NCI-H69 (cell line): ENCODE measurements at places on chromosomes 2 and 18.

DNA sequence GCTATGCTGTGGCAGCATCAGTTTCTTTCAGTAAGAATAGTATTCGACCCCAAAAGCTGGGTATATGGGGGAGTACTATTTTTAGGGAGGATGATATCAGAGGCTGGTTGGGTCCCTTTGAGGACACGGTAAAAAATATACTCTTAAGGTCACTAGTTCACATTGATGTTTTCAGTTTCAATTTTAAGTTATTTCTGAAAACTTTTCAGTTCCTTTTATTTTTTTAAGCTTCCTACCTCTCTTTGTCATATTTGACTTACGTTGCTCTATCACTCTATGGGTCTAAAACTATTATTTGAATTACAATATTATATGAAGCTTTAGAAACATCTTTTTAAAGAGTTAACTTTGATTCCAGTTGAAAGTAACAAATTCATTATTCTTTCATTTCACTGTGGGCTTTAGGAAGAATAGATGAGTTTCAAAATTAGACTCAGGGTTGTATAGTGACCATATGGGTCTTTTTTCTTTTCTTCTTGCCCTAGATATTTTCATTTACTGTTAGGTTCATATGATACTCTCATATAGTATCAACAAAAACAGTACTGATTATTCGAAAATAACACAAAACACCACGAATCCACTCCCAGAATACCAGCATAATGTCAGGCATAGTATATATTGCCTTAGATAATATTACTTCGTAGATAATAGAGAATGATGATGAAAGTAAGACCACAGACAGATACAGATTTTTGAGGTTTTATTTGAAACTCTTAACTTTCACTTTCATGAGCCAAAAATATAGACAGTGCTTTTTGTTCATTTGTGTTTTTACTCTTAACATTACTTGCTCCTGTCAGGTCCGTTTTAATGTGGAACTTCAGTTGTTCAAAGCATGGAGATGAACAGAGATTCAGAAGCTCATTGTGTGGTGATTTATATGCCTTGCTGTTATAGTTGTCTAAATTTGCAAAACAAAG lies 9.8 kb downstream of the RMDN2 start:
- no peak for DNase-seq

- no peak for DNase-seq
Measured at GRCh38 chr2:59875836-59876235, 677.6 kb downstream of the BCL11A start.

- DNase-seq, result peak; percentile 100
Measured at GRCh38 chr2:140063356-140063755, 1283.2 kb upstream of the NXPH2 start.

DNA sequence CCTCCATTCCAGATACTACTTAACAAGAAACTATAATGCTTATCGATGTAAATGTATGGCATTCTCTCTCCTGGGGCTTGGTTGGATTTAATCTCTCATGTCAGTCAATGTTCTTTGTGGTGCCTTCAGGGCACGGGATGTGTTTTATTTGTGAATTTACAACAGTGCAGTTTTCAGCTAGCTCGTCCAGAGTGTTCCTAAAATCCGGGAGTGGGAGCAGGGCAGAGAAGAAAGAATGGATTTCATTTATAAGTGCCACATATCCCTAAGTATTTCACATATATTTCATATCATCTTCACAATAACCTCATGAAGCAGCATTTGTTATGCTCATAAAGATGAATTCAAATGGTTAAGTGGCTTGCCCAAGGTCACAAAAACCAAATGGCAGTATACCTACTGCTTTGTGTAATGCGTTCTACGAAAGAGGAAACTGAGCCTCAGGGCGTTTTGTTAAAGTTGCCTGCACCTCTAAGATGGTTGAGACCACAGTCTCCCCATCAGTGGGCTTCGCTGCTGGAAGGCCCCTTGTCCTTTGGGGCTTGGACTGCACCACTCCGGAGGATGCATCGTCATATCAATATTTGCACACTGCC lies 134.7 kb upstream of the MGAT5 start:
- peak; percentile 54 for DNase-seq

DNA sequence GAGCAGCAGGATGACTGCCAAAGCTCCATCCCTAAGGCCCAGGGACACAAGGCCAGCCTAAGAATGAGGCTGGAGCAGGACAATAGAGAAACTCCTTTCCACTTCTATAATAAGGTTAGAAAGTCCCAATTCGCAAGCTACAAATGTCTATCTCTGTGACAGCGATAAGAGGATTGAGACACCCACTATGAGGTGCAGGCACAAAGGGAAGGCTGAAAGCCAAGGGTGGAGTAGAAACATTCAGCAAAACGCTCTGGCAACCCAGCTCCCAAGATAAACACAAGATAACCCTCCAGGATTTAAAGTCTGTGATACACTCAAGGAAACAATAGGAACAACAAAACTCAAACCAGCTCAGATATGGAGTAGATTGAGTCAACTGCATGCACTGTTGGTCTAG lies 418.0 kb upstream of the UBE2E3 start:
- no peak for DNase-seq

- DNase-seq, result peak; percentile 81
Measured at GRCh38 chr18:56152551-56153310, 485.7 kb downstream of the TXNL1 start.

GRCh38 chr2:119301413-119301812 lies 65.2 kb downstream of the C2orf76 start:
- DNase-seq, result peak; percentile 78

DNA sequence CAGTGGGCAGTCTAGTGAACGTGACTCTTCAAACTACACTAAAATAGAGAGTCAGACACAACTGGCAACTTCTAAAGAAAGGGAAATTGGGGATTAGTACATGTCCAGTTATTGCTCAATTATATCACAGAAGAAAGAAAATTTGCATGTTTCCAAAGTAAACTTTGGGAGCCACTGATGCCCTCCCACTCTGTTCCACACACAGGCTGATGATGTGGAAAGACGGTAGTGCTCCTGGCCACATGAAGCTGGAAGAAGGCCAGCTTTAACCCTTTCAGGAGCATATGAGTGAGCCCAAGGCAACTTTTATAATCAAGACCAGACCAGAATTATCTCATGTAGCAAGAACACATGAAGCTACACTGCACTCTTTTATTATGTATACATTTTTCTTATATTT lies 141.0 kb downstream of the NR4A2 start:
- DNase-seq, result no peak

GRCh38 chr2:226423498-226423960 lies 376.1 kb downstream of the IRS1 start:
- DNase-seq, result no peak

- DNase-seq, result peak; percentile 86
Measured at GRCh38 chr18:5073026-5073944, 123.8 kb downstream of the AKAIN1 start.

- DNase-seq, result no peak
Measured at GRCh38 chr2:63444565-63445288, 143.6 kb downstream of the WDPCP start.

- peak; percentile 4 for DNase-seq
Measured at GRCh38 chr2:121555008-121555407, 24.3 kb downstream of the RNU4ATAC start.

GRCh38 chr2:17879137-17879912 lies 858 bp downstream of the KCNS3 start:
- DNase-seq, result peak; percentile 85

DNA sequence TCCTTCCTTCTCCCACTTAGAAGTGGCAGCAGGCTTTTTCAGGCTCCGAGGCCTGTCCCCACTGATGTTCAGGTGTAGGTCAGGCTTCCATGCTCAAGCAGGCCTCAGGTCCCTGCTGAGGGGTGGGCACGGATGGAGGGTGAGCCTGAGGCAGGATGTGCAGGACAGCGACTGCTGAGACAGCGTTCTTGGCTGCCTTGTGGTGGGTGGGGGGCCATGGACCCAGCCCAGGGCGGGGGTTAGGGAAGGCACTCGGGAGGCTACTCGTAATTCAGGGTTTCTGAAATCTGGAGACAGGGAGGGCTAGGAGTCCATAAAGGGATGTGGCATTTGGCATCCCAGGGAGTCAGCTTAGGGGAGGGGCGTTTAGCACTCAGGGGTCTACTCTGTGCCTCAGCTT lies 30.3 kb downstream of the COLEC11 start:
- DNase-seq, result no peak

DNA sequence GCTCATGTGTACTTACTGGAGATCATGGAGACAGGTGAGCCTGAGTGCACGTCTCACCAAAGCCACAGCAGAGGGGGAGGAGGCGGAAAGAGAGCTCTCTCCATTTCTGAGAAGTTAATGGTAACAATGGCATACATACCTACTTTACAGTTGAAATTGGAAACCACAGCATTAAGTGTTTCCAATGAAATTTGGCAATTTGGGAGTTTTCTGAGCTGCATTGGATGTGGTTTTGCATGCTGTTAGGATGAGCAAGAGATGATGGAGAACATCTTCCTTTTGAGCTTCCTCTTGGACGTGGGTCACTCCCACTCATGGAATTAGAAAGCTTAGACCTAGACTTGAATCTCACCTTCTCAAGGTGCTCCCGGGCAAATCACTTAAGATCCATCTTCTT lies 25.5 kb upstream of the IL37 start:
- no peak for DNase-seq

GRCh38 chr2:232420463-232421188 lies 14.0 kb downstream of the ALPG start:
- peak; percentile 75 for DNase-seq

DNA sequence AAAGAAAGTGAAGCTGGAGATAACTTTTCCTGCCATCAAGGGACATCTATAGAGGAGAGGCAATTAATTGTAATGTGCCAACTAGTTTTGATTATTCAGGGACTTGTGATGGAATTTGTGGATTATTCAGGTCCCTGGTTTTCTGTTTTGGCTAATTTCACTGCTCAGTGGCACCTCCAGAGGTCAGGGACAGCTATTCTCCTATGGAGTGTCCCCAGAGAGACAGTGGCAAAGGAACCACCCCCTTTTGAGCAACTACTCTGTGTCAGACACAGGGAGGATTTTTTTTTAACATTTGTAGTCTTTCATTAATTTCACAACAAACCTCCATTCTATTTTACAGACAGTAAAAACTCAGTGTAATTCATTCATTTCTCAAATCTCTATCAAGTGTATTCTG lies 206.0 kb upstream of the SPRED2 start:
- no peak for DNase-seq

GRCh38 chr2:118978064-118978463 lies 36.1 kb downstream of the MARCO start:
- DNase-seq, result no peak

GRCh38 chr2:188391354-188391753 lies 99.7 kb downstream of the GULP1 start:
- DNase-seq, result no peak

DNA sequence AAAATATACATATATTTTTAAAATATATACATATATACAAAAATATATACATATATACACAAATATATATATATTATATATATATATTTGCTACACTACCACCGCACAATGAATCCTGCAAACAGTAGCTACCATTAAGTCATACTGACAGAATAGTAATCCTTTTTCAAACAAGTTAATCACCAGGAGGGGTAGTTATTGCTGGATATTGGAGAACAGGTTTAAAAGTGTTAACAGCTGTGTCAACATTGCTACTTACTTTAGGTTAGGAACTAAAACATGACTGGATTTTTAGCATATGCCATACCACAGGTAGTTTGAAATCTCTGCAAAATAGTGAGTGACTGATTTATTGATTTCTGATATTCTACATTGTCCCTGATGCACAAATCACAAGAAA lies 529.1 kb upstream of the CDH7 start:
- peak; percentile 97 for DNase-seq

- DNase-seq, result no peak
Measured at GRCh38 chr2:195458936-195459335, 198.1 kb upstream of the SLC39A10 start.

DNA sequence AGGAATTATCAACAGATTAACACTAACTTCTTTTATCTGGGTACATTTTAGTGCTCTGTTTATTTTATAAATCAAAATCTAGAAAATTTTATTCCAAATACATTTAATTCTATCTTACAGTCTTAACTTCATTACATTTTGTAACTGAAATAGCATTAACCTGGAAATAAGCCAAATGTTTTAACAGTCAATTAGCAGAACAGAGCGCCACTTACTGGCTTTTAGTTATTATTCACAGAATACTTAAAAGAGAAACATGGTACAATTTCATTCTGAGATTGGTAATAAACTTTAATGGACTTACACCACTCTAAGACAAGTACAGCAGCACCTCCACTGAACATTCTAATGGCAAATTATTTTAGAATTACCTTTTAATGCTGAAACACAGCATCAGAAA lies 38.6 kb downstream of the SS18 start:
- DNase-seq, result peak; percentile 26

GRCh38 chr2:169966454-169966853 lies 139.2 kb downstream of the UBR3 start:
- no peak for DNase-seq

- no peak for DNase-seq
Measured at GRCh38 chr2:111208639-111209038, 87.9 kb downstream of the BCL2L11 start.

- DNase-seq, result no peak
Measured at GRCh38 chr2:239098288-239098970, 250.5 kb downstream of the TWIST2 start.

DNA sequence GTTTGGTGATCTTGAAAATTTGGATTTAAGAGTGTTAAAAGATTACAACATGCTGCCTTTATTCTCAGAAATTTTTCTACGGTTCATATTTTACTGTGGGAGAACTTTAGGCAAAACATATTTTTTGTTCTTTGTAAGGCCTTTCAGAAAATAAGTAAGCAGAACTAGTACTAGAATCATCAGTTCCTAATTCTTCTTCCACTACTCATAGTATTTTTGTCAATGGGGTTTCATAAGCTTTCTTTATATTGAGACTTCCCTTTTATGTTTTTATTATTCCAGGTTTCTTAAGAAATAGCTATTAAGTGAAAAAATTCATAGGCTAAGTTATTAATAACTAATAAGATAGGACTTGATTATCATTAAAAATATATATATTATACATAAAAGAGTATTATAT lies 12.4 kb downstream of the UGGT1 start:
- DNase-seq, result no peak

- DNase-seq, result peak; percentile 52
Measured at GRCh38 chr18:24170360-24170759, 31.5 kb downstream of the CABYR start.

DNA sequence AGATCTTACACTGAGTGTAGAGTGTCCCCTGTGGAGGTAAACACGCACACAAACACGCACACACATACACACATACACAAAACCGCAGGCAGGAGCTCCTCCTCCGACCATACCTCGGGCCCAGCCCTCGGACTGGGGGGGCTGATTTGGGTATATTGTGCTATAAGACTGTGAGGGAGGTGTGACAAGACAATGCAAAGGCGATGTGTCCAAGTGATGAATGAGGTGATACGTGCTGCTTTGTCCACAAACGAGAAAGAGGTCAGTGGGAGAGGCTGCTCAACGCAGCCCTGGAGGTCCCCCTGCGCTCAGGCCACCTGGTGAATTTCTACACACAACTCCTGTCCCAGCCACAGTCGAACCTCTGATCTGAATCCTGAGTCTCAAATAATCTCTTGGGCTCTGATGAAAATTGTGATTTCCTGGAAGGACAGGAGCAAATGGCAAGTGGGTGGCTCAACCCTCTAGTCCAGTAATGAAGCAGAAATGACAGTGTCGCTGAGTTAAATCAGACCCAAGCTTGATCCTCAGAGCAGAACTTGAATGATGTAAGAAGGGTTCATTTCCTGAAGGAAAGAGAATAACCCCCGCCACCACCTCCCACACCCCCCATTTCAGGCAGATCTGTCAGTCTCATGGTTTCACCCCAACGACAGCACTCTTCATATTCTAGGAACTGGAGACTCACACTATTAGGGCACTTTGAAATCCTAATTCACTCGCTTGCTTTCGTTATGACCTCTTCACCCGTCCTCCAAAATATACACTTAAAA lies 48.9 kb upstream of the ASXL2 start:
- no peak for DNase-seq
